ENCODE measurements at places on chromosomes 1 and 21.
A peak's percentile ranks its signal among the peaks of the same experiment; 100 is the strongest.

- DNase-seq: no peak
These were observed 1.8 kb upstream of the PTTG1IP start for GRCh38 chr21:44875316-44875700.

DNA sequence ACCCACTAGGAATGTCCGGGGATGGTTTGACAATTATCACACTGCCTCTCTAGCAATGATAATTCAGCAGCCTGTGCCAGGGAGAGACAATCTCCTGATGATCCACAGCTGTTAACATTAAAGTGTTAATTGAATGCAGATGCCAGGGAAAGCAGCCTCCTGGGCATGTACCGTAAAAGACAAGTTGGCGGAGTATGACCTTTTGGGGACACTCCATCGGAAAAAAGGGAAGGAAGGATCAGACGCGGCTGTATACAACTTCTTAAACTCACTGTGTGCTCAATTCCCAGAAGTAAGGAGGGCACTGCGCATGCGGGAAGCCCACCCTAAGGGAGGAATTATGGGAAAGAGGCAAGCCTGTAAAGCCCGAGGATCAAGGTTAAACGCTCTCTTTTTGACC, 62.6 kb downstream of the MAP3K7CL start:
- DNase-seq: no peak

DNA sequence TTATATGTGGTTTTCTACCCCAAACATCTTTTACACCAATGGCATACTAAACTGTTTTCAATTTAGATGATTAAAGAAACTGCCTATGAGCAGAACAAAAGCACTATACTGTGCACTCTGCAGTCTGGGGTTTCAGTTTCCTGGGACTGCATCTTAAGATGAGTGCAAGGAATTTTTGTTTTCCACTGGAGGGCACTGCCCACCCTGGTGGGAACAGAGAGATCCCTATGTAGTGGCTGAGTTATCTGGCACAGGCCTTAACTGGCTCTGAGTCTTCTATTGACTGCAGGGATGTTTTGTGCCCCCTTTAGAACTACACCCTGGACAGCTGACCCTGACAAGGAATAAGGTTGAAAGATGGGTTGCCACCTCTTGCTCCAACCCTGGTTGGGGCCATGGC, 12.0 kb downstream of the PROK1 start:
- DNase-seq: no peak

DNA sequence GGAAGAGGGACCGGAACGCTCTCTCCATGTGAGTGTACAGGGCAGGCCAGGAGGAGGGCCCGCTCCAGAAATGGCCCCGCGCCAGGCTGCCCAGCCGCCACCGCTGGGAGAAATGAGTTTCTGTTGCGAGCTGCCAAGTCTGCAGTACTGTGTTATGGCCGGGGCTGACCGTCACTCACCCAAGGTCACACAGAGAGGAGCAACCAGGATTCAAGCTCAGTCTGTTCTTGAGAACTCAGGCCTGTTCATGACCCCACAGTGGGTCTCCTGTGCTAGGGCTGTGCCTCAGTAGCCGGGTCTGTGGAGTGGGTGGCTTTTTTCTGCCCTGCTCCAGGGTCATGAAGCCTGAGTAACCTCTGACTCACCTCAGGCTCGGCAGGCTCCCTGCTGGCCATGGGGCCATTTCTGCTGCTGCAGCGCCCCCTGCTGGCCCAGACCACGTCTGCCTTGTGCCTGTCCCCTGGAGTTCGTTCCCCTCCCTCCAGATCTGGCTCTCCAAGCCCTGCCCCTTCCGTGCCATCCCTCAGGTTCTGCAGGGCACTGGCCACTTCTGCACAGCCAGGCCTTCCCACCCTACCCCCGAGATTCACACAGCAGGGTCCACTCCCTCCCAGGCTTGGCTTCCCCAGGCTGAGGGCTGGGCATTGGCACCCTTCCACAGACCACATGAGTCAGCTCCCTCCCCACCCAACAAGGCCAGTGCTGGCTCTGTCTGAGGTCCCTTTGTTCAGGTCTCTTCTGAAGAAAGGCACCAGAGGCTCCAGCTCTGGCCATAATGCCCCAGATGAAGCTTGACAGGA, 51.8 kb downstream of the EDN2 start:
- DNase-seq: peak; percentile 100

- no peak for DNase-seq
These were observed 120.7 kb downstream of the LEPR start for GRCh38 chr1:65541161-65541560.

DNA sequence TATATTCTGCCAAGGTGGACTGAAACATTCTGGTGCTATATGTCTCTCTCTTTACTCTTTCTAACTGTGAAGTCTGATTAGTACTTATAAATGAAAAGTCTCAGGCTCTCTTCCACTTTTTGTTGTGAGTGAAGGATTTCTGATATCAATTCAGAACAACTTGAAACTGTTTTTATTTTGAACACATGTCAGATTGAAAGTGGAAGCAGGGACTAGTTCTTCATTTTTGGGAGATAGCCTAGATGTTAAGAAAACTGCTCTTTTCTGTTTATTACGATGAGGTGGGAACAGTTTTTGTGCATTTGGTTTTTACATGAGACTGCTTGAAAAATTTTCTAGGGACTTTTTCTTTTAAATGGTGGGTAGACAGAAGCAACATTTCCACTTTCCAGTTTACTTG, 14.5 kb upstream of the GBP3 start:
- no peak for DNase-seq

DNA sequence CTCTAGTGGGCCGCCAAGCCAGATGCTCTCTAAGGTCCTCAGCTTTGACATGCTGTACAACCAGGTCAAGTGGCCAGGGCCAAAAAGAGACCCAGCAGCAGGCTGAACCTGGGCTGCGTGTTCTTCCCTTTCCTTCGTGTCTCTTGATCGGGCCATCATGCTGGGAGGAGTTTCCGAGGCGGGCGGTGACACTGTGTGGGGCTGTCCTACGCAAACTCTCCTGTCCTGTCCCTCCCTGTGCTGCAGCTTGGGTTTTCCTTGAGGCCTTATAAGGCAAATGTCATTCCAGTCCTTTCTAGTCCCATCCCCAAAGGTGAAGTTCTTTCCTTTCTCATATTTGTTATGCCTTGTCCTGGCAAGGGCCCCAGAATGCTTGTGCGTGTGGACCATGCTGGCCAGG, 56.7 kb downstream of the ARHGEF10L start:
- DNase-seq: peak; percentile 45

DNA sequence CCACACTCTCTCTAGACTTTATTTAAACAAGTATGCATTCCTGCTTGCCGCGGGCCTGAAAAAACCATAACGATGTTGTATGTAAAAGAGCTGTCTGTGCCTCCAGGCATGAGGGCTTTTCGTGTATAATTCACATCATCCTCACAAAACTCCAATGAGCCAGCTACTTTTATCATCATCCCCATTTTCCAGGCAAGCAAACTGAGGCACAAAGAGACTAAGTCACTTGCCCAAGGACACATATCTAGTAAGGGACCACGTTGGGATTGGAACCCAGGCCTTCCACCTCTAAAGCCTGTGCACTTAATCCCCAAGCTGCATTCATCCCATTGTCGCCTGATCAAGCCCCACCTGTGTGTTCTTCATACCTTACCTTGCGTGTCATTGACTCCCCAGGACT, 226.9 kb downstream of the KAZN start:
- no peak for DNase-seq

GRCh38 chr1:201917362-201918033, 28.8 kb downstream of the SHISA4 start:
- no peak for DNase-seq

- DNase-seq: no peak
These were observed 18.1 kb downstream of the CAMTA1 start for GRCh38 chr1:6803357-6803756.

- no peak for DNase-seq
These were observed 28.0 kb upstream of the FASLG start for GRCh38 chr1:172630868-172631267.

- DNase-seq: no peak
These were observed 13.8 kb upstream of the EYA3 start for GRCh38 chr1:28102189-28102588.

GRCh38 chr21:33355355-33355754, 30.6 kb downstream of the IFNAR1 start:
- no peak for DNase-seq

DNA sequence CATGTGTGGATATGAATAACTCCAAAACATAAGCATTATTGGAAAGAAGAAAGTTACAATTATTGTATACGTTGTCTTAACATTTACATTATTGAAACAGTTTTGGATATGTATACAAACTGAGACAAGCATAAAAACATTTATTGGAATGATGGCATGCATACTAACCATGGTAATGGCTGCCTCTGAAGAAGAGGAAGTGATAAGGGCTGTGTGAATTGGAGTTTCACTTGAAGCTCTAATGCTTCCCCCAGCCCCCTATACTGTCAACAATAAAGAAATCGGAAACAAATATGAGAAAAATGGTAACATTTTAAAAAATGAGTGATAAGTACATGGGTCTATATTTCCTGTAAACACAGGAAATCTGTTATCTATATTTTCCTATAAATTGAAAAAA, 367.7 kb upstream of the DPYD start:
- DNase-seq: no peak

DNA sequence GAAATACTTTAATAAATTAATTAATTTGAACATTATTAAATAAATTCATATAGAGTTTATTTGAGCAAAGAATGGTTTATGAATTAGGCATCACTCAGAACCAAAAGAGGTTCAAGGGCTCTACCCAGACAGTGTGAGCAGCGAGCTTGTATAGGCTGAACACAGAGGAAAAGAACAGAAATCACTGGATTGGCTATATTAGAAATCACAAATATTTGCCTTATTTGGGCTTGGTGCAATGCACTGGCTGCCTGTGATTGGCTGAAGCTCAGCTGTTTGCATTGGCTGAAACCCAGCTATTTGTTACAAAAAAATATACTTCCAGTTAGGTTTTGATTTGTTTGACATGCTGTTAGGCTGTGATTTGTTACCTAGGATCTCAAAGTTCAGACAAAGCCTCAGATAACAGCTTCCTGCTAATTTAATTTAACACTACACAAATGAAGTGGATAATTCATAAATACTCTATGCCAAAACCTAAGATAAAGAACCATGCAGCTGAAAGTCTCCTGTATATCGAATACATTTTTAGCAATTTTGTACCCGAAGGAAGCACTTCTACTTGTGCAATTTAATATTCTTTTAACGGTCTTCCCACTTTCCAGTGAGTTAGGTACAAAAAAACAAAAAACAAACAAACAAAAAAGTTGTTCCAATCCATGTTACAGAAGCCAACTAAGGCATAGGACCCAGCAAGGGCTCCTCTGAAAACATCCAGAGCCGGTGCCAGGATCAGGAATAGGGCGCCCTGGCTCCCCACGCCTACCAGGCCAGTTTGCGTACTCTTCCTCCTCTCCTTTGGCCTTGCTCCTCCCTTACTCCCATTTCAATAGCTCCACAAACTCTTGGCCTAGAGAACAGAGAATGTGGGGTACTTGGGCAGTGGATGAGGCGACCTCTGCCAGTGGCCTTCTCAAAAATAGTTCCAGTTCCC, 179.1 kb downstream of the DUSP10 start:
- no peak for DNase-seq

- DNase-seq: no peak
These were observed 15.1 kb upstream of the IL22RA1 start for GRCh38 chr1:24157918-24158481.

DNA sequence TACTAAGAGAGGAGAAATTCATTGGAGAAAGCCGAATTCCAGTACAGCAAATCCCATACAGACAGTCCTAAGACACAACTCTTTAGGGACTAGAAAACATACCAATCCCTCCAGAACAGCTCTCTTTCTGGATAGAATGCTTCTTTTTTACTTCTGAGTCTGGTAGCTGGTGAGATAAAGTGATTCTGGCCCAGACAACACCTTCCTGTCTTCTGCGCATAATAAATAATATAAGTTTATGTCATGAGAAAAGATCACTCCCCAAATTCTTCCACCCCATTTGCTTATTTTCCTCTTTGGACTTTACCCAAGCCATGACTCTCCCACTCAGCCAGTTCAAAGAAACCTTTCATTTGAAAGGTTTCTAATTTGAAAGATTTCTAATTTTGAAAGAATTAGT, 98.4 kb downstream of the EDEM3 start:
- DNase-seq: no peak

DNA sequence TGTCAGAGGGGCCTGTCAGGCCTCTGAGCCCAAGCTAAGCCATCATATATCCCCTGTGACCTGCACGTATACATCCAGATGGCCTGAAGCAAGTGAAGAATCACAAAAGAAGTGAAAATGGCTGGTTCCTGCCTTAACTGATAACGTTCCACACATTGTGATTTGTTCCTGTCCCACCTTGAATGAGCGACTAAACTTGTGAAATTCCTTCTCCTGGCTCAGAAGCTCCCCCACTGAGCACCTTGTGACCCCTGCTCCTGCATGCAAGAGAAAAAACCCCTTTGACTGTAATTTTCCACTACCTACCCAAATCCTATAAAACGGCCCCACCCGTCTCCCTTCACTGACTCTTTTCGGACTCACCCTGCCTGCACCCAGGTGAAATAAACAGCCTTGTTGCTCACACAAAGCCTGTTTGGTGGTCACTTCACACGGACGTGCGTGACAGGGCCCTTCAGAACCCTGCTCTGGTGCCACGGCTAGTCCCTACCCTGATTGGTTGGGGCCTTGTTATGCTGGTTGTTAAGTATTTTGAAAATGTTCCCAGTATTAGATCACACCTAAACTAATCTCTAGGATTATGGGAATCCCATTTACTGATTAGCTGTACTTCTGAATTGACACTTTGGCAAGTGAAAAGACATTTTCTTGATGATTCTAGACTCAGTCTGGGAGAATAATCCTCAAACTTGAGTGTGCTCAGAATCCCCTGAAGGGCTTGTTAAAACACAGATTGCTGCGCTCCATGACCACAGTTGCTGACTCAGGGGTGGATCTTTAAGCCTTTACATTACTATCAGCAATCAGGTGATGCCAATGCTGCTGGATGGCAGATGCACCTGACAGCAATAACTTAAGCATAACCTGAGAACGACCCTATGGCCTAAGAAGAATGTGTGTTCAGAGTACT, 28.8 kb upstream of the SPATA6 start:
- DNase-seq: no peak

DNA sequence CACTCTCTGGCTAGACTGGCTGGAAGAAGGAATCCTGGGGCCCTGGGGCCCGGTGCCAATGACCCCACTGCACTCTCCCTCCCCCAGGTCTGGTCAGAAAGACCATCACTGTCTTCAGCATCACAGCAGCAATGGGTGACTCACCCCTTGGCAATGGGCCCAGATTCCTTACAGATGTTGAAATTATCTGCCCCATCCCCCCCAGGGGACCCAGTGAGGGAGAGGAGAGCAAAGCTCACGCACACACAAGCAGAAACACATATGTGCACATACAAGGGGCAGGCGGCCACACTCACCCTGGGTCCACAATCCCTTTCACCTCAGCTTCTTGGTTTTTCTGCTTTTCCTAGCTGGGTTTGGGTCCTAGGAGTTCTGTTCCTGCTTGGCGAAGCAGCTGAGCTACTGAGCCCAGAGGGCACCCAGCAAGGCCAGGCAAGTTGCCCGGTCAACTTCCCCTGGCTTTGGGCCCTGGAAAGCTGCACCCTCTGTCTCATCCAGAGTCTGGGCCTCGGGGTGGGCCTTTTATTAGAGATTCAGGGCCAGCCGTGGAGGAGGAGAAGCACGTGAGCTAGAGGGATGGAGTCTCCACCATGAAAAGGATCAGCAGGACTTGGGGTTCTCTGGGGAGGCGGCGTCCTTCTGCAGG, 2.6 kb downstream of the COL16A1 start:
- peak; percentile 56 for DNase-seq

- no peak for DNase-seq
These were observed 172.3 kb downstream of the ADGRL4 start for GRCh38 chr1:78834201-78834741.
